ENCODE measurements at places on chromosomes 6 and 20.

- DNase-seq = peak; percentile 24
These were observed at the start of gene KCNG1 for GRCh38 chr20:51022803-51023616. TSS of gene KCNG1 (minus strand) at chr20:51023107. CDS start at chr20:51010338, 12,769 bp downstream.

GRCh38 chr6:116931456-116931855, 54.4 kb downstream of the RFX6 start:
- no peak for DNase-seq

- no peak for DNase-seq
These were observed 17.8 kb downstream of the JAG1 start for GRCh38 chr20:10655720-10656669.

GRCh38 chr6:106287215-106287614, 38.3 kb downstream of the ATG5 start:
- DNase-seq = no peak

GRCh38 chr20:58511861-58512260, 3.3 kb downstream of the APCDD1L start:
- no peak for DNase-seq

DNA sequence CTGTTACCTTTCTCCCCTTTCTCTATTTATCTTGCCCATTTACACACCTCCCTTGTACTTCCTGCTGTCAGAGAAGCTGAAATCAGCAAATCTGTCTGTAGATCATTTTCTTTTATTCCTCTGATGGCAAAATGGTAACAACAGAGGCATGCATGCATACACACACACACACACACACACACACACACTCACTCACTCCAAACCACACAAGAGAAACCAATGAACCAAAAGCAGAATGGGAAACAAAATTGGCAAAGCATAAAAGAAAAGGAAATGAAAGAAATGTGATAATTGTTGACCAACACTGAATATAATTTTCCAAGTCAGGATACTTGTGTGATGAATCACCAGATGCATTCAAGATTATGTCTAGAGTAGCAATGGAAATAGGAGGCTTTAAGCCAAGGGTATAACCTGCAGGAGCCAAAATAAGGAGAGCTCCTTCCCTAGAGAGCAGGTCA, 172.4 kb downstream of the PLCB4 start:
- DNase-seq = no peak

- no peak for DNase-seq
These were observed 232.1 kb downstream of the PREX1 start for GRCh38 chr20:48595495-48596333.

- DNase-seq = peak; percentile 51
These were observed 76.2 kb upstream of the BCLAF1 start for GRCh38 chr6:136365776-136366354.

GRCh38 chr6:79543886-79544285, 6.7 kb upstream of the LCA5 start:
- no peak for DNase-seq

DNA sequence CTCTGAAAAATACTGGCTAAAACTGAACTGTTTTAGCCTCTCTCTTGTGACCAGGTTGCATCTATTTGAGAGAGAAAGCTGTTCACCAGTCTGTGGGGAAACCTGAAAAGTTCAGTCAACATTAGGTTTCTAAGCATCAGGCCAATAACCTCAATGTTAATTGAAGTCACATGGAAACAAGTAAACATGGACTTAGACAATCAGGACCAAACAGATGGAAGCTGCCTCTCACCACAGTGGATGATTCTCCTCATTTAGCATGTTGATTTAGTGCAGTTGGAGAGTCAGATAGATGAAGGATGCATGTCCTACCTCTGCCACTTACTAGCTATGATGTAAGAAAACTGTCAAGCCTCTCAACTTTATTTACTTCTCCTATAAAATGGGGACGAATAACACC, 18.2 kb downstream of the SCGN start:
- DNase-seq = no peak

GRCh38 chr6:116113386-116113785, 12.5 kb downstream of the COL10A1 start:
- no peak for DNase-seq

DNA sequence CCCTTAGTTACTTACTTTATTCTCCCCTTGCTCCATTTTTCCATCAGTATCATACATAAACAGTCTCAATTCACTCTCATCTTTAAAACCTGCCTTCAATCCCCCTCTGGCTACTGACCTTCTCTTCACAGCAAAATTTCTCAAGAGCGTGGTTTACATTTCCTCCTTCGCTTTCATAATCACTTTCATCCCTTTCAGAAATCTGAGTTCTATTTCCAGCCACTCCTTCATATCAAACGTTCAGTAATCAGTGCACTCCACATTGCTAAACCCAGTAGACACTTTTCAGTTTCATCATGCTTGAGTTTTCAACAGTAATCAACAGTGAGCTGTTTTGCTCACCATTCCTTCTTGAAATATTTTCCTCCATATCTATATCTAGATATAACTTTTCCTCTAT, 176.7 kb upstream of the HSF2 start:
- DNase-seq = no peak

DNA sequence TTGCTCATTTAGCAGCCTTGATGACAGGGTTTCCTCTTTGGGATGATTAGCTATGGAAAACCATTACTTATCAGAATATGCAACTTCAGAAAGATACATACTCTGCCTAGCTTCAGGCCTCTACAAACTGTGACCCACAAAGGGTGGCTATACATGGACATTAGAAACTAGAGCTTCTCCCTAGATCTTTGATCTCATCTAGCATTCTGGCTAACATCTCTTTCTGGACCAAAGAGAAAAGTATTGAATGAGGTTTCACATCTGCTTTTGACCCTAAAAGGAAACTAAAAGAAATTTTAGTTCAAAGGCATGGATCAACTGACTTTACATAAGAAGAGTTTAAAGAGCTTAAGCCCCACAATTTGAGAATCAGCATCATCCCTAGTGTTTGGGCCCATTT, 12.4 kb upstream of the HMGN3 start:
- no peak for DNase-seq

GRCh38 chr20:15814911-15815310, 758.3 kb downstream of the KIF16B start:
- no peak for DNase-seq

DNA sequence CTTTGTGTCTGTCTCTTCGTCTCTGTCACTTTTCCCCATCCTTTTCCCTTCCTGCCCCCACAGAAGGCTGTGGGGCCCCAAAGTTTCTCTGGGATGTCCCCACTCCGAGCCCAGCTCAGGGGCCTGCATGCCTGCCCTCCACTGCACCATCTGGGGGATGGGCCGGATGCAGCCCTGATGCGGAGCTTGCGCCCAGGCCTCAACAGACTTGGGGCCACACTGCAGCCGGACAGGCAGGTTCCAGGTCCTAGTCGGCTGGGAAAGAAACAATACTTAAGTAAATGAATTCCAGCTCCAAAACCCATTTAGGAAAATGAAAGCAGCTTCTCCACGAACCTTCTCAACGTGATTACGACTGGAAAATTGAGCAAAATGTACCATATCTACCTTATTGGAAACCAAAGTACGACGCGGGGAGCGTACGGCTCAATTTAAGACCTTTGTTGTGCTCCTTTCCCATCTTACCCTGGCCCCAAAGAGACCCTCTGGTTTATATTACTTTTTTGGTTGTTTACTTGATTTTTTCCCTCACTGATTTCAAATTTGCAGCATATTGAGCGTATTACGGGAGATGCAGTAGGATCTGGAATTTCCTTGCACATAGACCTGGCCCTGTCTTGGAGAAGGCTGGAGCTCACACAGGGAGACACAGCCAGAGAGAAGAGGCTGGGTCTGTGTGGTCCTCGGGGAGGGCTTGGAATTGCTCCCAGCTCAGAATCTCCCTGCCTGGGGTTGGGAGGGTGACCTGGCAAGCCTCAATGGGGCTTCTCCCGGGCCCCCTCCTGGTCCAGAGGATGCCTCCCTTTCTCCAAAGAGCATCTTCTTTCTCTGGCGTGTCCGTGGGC, 8.0 kb downstream of the FOXC1 start:
- DNase-seq = no peak

GRCh38 chr6:29597184-29597583, 12.3 kb downstream of the OR2H2 start:
- no peak for DNase-seq

GRCh38 chr6:19692506-19693298, 144.5 kb upstream of the ID4 start:
- DNase-seq = no peak

- peak; percentile 44 for DNase-seq
These were observed 1.2 kb upstream of the MAFB start for GRCh38 chr20:40689943-40690835.

GRCh38 chr6:113414511-113414910, 442.6 kb upstream of the MARCKS start:
- no peak for DNase-seq

DNA sequence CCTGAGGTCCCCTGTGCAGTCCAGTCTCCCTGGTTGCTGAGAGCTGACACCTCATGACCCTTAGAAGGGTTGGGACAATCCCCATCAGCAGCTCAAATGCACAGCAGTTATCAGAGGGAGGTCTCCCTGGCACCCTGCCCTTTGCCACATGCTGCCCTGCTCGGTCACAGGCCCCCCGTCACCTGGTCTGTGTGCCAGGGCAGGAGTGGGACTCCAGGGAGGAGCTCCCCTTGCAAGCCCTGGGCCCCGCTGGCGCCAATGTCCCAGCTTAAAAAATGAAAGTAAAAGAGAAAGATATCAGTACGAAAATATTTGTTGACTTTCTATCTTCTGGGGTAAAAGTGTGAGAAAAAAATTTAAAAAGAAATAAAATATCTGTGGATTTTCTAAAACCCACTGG, 68.1 kb upstream of the SLC22A16 start:
- no peak for DNase-seq

GRCh38 chr6:142893088-142893487, 51.9 kb downstream of the HIVEP2 start:
- DNase-seq = no peak

DNA sequence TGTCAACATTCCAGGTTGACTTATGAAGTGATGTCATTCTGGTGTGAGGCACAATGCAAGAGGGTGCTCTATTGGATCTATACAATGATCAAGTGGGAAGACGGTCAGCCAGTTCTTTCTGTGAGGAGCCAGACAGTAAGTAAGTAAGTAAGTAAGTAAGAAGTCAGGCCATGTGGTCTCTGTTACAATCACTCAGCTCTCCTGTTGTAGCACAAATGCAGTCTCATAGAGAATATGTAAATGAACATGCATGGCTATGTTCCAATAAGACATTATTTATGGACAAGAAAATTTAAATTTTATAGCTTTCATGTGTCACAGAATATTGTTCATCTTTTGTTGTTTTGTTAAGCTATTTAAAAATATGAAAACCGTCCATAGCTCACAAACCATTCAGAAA, 399.7 kb downstream of the BTBD3 start:
- no peak for DNase-seq

DNA sequence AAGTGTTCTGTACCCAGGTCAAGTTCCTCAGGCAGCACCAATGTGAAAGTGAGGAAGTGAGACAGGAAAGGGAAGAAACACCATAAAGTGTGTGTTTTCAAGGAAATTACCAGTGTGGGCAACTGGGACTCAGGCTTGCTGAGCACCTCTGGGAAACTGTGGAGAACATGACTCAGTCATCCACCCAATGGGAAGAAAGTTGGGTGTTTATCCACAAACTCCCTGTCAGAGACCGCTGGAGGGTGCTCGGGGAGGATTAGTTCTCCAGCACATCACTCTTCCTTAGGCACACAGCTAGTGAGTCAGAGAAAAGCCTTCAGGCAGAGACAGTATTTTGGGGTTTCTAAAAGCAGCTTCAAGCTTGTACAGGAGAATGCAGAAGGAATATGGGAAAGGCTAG, 93.6 kb downstream of the PCSK2 start:
- no peak for DNase-seq

GRCh38 chr20:3710011-3710466, 2.4 kb downstream of the SIGLEC1 start:
- no peak for DNase-seq

GRCh38 chr20:44997668-44998067, 31.4 kb downstream of the STK4 start:
- DNase-seq = no peak

GRCh38 chr6:33761922-33762629, 15.4 kb upstream of the IP6K3 start:
- DNase-seq = peak; percentile 60

DNA sequence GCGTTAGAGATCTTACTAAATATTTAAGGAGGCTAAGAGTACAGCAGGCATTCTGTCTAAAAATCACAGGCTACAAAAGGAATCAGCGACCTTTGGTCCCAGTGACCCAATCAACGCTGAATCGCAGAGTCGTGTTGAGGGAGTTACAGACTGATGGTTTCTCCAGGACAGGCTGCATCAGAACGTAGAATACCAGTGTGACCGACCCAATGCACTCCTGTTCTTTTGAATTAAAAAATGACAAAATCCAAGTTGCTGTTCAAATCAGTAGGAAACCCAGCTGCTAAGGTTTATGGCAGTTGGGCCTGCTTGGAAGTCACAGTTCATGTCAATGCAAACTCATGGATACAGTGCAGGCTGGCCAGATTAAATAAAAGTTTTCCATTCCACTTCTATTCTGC, 155.8 kb upstream of the AFDN start:
- no peak for DNase-seq

DNA sequence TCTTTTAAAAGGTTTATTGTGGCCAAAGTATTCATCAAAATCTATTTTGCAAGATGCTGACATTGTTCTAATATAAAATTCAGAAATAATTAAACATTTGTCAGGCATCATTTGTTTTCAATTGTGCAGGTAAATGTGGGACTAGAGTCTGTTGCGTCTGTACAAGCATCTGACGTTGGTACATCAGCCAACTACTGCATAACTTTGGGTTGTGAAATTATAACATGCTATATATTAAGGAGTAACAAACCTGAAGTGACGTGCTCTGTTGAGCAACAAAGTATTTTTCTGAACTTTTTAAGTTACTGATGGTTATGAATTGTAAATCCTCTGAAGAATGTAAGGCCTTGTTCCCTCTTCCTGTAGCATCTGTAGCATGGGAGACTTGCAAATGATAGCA, 66.0 kb downstream of the RNF182 start:
- DNase-seq = no peak

- no peak for DNase-seq
These were observed 16.4 kb upstream of the TAGAP start for GRCh38 chr6:159061146-159061545.

DNA sequence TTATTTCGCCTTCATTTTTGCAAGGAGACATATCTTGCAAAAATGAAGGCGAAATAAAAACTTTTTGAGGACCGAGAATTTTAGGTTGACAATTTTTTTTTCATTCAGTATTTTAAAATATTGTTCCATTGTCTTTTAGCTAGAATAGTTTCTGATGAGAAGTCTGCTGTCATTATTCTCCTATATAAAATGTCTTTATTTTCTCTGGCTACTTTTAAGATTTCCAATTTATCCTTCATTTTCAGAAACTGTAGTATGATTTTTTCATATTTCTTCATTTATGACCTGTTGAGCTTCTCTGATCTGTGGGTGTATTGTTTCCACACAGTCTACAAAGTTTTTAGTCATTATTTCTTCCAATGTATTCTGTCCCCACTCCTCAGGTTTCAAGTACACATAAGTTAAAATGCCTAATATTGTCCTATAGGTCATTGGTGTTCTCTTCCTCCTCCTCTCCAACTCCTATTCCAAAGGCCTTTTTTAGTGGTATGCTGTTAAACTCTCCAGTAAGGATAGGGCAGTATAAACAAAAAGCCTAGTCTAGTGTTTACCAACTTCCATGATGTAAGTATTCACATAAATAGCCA, 15.7 kb downstream of the AHI1 start:
- no peak for DNase-seq
